ENCODE measurements at places on chromosomes 4 and X.

- peak; percentile 62 for DNase-seq
Measured at GRCh38 chr4:108834835-108835384, 72.1 kb upstream of the ETNPPL start.

DNA sequence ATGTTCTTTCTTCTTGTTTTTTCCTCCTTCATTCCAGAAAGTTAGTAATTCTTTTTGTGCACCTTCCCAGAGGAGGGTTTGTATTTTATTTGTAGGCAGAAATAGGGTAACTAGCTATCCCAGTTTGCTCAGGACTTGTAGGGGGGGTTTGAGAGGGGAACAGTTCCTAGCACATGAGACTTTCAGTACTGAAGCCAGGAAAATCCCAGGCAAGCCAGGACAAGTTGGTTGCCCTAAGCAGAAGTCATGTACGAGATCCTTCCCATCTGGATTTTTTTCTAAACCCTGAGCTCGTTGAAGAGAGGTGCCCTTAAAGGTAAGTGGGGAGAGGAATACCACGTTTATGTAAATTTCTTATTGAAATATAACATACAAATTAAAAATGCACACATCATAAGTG lies 15.6 kb upstream of the TAB3 start:
- DNase-seq, result no peak

GRCh38 chr4:94635177-94635576 lies 122.6 kb upstream of the BMPR1B start:
- DNase-seq, result no peak

DNA sequence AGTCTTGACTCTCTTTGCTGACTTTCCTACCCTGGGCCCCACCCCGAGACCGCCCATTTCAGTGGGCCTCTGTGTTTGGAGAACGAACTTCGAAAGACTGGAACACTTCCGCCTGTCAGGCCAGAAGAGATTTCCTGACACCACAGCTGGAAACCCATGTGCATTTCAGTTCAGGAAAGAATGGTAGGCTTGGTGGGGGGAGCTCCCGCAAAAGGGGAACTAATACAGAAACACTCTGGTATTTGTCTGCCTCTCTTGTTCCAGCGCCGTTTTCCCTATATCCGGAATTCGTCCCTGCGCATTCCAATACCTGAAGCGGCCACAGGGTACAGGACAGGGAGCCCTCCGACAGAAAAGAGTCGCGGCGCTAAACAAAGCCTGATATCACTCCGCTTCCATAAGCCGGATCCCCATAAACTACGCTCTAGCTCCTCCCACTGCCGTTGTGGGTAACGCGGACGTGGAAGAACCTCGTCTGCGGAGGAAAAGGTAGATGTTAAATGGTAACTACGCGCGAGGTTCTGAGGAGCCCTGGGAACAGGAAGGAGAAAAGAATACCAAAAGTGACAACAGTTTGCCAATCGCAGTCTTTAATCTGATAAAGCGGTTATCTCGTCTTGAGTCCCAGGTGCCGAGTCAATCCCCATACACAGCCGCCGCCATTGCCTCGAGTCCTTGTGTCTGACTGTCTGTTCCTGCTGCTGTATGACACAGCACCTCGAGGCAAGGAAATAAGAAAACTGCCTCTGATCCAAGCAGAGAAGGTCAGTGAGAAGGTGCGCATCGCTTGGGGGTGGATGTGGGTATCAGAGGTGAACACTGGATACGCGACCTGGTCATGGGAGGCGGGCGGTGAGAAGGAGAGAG lies at the start of gene ARMCX5:
Gene ARMCX5, plus strand, starts transcription at position 432 of the 867 bp plus-strand sequence. CDS start 2,627 bp downstream, outside the sequence.
- peak; percentile 50 for DNase-seq

GRCh38 chr4:850323-850945 lies 24.5 kb upstream of the CPLX1 start:
- DNase-seq, result no peak

GRCh38 chr4:98046665-98047064 lies 96.6 kb downstream of the STPG2 start:
- no peak for DNase-seq

DNA sequence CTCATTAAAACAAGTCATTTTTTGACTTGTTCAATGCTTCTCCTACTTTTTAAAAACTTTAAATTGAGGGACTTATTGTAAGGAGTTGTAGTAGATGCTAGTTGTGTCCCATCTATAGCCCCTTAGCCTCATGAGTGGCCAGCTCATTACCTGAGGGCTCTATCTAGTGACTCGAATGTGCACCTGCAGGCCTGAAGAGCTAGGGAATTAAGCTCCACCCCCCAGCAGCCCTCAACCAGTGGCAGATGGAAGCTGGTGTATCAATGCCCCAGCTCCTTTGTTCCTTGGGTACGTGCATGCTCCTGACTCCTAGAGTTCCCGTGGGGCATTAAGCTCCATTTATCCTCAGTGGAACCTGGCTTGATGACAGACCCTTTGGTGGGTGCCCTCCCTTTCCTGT lies 146.7 kb upstream of the FAM9B start:
- DNase-seq, result no peak

- no peak for DNase-seq
Measured at GRCh38 chrX:5681159-5681558, 547.5 kb downstream of the NLGN4X start.

GRCh38 chrX:142686653-142687283 lies 339.0 kb upstream of the SPANXN4 start:
- DNase-seq, result no peak

DNA sequence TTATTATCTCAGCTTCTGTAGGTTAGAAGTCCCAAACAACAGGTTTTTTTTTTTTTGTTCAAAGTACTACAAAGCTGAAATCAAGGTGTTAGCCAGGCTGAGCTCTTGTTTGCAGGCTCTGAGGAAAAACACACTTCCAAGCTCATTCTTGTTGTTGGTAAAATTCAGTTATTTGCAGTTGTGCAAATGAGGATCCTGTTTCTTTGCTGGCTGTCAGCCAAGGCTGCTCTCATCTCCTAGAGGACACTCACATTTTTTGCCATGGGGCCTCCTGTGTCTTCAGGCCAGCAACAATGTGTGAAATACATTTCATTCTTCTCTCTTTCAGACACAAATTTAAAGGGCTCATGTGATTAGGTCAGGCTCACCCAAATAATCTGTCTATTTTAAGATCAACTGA lies 60.3 kb upstream of the HSD17B10 start:
- DNase-seq, result no peak

DNA sequence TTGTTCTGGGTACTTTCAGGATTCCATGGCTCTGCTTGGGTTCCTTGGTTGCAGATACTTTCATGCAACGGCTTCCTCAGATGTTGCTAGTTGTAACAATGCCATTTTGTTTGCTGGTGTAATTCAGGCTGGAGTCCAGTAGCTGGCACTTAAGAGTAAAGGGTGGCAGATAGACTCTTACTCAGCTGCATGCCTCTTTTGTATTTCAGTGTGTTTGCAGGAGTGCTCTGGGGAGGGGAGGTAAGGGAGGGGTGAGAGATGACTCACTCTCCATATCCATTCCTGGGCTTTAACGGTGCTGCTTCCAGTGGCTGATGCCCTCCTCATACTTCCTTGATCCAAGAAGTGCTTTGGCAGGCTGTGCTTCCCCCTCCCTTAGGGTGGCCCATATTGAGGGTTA lies 155.2 kb downstream of the ZNF330 start:
- no peak for DNase-seq

- no peak for DNase-seq
Measured at GRCh38 chrX:117989512-117989911, 127.1 kb downstream of the KLHL13 start.

DNA sequence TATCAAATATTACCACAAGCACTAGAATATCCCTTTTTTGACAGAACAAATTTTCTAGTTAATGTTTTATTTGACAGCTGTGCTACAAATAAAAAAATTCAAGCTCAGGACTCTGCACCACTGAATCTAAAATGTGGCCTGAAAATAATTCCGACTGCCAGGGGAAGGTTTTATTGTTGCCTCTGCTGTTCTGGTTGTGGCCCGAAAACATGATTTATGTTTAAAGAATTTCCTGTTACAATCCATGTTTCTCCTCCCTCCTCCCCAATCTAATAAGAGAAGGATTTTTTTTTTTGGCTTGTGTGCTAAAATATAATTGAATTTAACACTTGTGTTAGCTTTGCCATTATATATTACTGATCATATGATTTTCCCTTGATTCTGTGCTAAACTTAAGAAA lies 227.8 kb downstream of the DCLK2 start:
- no peak for DNase-seq

GRCh38 chrX:25544641-25545040 lies 528.9 kb upstream of the ARX start:
- no peak for DNase-seq

GRCh38 chr4:127634181-127634580 lies 1.4 kb downstream of the INTU start:
- DNase-seq, result no peak

DNA sequence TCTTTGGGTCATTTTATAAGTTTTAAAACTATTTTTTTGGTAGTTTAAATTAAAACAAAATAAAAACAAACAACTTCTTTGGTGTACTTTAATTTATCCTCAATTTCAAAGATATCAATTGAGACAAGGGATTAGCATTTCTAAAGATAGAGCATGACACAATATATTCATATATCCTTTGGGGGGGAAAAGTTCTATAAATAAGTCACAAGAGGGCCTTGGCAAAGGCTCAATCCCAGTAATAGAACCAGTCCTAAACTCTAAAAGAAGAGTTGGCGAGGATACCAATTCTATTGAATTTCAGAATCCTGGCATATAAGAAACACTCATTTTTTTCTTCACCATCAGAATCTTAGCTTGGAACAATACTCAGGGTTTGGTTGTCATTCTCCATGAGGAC lies 89.7 kb downstream of the COL4A6 start:
- DNase-seq, result no peak

DNA sequence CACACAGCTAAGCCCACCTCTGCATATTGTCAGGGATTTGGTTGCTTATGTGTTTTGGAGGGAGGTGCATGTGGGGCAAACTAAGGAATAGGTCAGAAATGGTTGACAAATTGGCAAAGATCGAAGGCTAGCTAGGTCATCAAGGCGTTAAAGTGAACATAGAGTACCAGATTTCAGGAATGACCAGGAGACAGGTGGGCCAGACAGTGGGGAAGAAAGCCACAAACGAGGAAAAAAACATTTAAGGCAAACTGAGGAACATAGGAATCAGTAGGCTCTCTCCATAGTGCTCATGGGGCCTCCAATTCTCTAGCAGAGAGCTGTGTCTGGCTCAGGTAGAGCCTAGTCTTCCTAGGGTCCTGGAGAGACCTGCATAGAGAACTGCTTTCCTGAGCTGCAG lies 57.4 kb downstream of the CNGA2 start:
- no peak for DNase-seq

- no peak for DNase-seq
Measured at GRCh38 chr4:184782731-184783373, 42.9 kb downstream of the ACSL1 start.

DNA sequence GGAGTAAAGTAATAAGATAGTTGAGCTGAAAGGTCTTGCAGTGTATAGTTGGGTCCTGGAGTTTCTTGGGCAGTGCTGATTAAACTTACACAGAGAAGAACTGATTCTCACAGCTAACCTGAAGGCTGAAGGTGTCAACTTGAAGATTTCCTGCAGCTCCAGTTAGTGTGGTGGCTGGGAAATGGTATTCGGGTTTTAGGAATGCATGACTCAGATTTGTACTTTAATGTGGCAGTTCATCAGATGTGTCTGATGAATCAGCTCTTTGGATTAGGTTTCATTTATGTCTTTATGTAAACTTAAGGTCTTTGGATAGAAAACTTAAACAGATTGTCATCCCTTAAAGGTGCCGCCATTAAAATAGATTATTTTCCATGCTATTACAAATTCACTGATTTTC lies 200.0 kb downstream of the IL1RAPL1 start:
- no peak for DNase-seq

- DNase-seq, result no peak
Measured at GRCh38 chr4:132694775-132695174, 454.3 kb upstream of the PCDH10 start.

DNA sequence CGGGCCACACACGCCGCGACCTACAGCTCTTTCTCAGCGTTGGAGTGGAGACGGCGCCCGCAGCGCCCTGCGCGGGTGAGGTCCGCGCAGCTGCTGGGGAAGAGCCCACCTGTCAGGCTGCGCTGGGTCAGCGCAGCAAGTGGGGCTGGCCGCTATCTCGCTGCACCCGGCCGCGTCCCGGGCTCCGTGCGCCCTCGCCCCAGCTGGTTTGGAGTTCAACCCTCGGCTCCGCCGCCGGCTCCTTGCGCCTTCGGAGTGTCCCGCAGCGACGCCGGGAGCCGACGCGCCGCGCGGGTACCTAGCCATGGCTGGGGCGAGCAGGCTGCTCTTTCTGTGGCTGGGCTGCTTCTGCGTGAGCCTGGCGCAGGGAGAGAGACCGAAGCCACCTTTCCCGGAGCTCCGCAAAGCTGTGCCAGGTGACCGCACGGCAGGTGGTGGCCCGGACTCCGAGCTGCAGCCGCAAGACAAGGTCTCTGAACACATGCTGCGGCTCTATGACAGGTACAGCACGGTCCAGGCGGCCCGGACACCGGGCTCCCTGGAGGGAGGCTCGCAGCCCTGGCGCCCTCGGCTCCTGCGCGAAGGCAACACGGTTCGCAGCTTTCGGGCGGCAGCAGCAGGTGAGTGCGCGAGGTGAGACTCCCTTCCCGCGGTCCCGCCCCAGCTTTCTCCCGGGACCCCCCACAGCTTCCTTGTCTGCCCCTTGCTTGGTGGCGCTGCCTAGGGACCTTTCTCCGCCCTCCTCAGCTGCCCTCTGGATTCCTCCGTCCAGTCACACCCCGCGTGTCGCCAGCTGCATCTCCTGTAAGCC lies 678 bp downstream of the BMP3 start:
- no peak for DNase-seq

GRCh38 chr4:24063731-24064130 lies 173.9 kb upstream of the PPARGC1A start:
- no peak for DNase-seq

- DNase-seq, result no peak
Measured at GRCh38 chr4:128600410-128600809, 209.1 kb upstream of the JADE1 start.

DNA sequence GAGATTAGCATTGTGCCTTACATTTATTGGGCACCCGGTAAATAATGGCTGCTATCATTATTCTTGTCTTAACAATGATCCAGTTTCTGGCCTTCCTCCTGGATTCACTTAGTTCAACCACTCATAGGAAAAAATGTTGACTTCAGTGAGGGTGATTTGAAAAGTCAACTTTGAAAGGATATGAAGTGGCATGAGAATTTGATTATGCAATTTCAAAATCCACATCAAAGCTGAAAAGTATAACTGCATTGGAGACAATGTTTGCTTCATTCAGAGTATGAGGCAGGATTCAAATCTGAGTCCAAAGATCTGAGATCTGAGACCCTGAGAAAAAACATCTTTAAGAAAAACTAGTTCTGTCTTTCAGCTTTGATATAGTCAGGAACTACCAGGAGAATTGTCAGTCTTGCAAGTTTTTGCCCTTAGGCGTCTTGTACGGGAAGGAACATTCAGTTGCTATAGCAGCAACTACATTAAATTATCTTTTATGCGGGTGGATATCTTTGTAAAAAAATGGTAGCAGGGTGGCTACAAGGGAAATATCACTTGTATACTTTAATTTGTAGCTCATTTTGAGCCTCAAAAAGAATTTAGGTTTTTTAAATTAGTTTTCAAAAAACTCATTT lies 587.5 kb upstream of the LCORL start:
- no peak for DNase-seq

- no peak for DNase-seq
Measured at GRCh38 chr4:150337734-150338133, 244.2 kb upstream of the MAB21L2 start.

- DNase-seq, result no peak
Measured at GRCh38 chr4:88064410-88064809, 57.0 kb downstream of the PKD2 start.
